ENCODE measurements at places on chromosomes 7 and 10.

DNA sequence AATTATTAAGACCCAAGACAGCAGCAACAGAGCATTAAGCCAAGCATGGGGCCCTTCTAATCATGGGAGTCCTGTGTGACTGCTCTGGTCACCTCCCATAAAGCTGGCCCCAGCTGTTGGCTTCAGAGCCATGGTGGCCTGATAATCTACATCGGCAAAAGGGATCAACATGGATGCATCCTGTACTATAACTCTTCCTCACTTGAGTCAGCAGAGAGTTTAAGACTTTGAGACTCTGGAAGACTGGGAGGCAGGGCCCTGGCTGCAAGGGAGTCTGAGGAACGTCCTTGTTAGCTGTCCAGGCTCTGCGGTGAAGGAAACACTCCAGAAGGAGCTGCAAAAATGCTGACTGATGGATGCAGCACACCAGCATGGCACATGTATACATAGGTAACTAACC, 95.0 kb upstream of the KIAA1217 start:
- DNase-seq: no peak

DNA sequence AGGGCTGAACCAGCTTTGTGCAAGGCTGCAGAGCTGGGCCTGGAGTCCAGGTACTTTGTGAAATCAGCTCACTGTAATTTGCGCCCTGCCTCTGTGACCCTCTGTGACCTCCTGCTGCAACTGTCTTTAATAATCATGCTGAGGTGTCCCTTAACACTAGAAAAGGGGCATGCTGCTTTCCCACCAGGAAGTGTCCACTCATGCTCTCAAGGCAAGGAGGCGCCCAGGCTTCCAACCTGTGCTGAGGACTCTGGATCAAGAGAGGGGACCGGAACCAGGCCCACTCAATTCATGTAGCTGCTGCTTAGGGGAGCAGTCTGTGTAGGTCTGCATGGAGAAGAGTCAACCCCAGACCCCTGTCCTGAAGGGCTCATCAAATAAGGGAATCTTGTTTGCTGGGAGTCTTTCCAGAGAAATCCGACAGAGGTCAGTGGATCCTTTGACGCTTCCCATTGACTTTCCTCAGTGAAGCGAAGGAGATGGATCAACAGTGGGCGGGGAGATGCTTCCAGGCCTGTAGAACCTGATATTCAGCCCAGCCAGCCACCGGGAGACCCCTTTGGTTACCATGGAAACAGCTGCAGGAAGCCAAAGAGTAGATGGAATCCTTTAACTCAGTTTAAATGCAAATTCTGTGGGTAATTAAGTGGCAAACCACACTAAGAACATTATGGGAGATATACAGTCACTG, 945.9 kb downstream of the GRID1 start:
- no peak for DNase-seq

GRCh38 chr10:47379445-47379785, 4.7 kb downstream of the ZNF488 start:
- DNase-seq: no peak

- no peak for DNase-seq
Measured at GRCh38 chr7:106462914-106463482, 178.2 kb upstream of the NAMPT start.

GRCh38 chr7:114922026-114922651, at the start of gene MDFIC:
Gene MDFIC (plus strand): TSS chr7:114922094. CDS start chr7:114923034, 940 bp downstream.
- peak; percentile 61 for DNase-seq

- no peak for DNase-seq
Measured at GRCh38 chr7:41425926-41426325, 277.0 kb downstream of the INHBA start.

- DNase-seq: no peak
Measured at GRCh38 chr10:103548006-103548405, 54.5 kb downstream of the NEURL1 start.

DNA sequence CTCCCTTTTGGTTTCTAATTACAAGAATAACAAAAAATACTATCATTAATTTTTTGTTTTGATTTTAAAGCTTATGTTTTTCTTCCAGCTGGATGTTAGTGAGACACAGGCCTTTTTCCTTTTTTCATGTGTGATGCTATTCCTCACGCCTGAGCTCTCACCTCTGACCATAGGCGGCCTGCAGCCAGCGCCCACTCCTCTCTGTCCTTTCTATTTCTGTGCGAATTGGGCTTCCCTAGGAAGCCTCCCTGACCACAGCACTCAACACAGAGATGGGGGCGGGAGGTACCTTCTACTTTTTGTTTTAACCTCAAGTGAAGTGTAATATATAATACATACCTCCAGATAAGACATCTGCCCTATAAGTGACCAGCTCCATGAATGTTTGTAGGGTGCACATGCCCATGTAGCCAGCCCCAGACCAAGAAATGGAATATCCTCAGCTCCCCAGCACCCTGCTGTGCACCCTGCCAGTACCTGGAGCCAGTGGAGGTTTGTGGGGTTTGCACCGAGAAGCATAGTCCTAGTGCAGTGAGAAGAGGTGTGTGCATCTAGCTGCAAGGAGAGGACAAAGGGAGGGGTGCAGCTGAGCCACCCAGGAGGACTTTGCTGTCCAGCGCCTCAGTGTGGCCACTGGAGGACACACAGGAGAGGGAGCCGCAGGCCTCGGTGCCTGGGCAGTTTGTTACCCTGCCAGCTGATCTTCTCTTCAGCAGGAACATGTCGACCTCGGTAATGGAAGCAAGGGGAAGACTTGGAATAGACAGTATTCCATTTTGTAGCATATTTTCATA, 38.5 kb downstream of the BNIP3 start:
- DNase-seq: peak; percentile 22

DNA sequence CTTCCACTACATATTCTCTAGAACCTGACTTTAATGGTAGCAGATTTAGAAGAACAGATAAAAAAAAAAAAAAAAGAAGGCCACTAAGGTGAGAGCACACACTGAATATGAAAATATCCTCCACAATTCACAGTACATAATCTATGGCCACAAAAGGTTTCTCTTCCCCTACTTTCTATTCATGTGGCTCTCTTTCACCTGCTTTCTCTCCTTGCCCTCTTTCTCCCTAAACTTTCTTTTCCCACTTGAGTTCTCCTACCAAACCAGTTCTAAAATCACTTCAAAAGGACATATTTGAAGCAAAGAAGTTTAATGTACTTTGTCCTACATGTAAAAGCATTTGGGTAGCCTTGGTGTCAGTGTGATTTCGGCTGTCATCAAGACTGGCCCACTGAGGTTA, 18.5 kb upstream of the DLX6 start:
- no peak for DNase-seq

- DNase-seq: no peak
Measured at GRCh38 chr7:54933643-54934042, 85.2 kb upstream of the EGFR start.

DNA sequence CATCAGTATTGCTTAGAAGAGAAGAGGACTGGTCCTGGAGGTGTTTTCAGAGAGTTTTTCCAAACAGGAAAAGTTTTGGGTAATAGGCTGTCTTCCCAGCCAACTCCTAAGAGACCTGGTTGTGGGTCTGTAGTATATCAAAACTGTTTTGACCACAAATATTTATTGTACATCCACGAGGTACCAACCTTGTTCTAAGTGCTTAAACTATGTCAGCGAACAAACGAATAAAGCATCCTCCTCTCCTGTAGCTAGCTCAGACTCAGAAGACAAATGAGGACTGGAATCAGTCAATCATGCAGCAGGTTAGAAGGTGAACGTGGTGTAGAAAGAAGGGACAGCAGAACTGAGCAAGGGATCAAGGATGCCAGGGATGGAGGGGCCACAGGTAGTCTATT, 61.6 kb upstream of the MKI67 start:
- no peak for DNase-seq

GRCh38 chr10:63836666-63837442, 315.7 kb downstream of the REEP3 start:
- no peak for DNase-seq

DNA sequence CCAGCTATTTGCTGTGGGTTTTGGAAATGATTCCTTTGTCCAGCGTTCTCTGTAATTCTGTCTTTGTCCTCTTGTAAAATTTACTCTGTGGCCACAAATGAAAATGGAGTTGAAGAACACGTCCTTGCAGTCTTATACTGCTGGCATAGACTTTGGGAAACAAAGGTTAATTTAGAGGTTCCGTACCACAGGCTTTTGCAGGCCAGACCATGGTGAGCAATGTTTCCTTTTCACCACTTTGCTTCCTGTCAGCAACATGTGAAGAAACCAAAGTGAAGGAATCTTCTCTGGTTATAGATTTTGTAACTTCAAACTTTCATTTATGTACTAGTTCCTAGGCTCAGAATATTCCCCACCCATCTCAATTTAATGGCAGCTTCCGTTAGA, 488.5 kb downstream of the MDFIC start:
- no peak for DNase-seq

GRCh38 chr7:3230908-3231307, 70.1 kb upstream of the SDK1 start:
- no peak for DNase-seq

DNA sequence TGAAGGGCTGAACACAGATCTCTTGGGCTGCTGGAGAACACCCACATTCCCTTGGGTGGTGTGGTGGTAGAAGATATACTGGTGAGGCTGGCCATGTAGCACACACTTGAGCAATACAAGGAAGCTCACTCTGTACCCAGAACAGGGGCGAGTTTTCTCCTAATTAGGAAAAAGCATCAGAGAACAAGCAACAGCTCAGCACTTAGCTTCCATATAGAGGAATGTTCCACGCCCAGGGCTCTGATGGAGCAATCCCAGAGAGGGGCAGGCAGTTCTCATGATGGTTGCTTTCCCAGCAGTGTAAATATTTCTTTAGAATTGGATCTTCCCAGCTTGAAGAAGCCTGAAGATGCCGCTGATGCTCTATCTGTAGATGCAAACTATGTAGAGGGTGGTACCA, 21.0 kb upstream of the PNLIP start:
- no peak for DNase-seq

GRCh38 chr10:13441476-13441875, 87.3 kb downstream of the BEND7 start:
- no peak for DNase-seq

DNA sequence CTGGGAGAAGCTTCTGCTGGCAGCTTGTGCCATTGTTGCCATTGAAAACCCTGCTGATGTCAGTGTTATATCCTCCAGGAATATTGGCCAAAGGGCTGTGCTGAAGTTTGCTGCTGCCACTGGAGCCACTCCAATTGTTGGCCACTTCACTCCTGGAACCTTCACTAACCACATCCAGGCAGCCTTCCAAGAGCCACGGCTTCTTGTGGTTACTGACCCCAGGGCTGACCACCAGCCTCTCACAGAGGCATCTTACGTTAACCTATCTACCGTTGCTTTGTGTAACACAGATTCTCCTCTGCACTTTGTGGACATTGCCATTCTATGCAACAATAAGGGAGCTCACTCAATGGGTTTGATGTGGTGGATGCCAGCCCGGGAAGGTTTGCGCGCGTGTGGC, 220.7 kb downstream of the ADK start:
- no peak for DNase-seq

- peak; percentile 27 for DNase-seq
Measured at GRCh38 chr7:151310578-151310977, 31.0 kb upstream of the NUB1 start.

DNA sequence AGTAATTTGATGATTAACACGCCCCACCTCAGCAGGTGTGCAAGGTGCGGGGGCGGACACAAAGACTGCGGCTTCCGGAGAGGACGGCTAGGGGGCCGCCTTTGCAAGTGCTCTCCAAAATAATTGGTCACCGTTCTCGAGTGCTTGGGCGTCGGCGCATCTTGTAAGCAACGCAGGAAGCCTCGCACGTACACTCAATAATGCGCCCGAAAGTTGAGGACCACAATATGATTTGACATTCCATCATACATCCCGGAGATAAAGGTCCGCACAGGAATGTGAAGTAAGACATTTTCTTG, 114.7 kb downstream of the EBF3 start:
- DNase-seq: no peak

DNA sequence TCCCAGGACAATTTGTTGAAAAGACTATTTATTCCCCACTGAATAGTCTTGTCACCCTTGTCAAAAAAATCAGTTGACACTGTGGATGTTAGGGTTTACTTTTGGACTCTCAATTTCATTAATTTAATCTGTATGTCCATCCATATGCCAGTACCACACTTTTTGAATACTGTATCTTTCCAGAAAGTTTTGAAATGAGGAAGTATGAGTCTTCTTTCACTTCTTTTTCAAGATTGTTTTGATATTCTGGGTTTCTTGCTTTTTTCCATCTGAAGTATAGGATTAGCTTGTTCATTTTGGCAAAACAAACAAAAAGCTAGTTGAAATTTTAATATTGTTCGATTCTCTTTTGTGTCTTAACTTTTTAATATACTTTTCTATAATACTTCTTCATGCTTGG, 21.7 kb downstream of the KLHDC10 start:
- DNase-seq: no peak

GRCh38 chr7:147824671-147825070, 765.9 kb upstream of the C7orf33 start:
- DNase-seq: no peak

DNA sequence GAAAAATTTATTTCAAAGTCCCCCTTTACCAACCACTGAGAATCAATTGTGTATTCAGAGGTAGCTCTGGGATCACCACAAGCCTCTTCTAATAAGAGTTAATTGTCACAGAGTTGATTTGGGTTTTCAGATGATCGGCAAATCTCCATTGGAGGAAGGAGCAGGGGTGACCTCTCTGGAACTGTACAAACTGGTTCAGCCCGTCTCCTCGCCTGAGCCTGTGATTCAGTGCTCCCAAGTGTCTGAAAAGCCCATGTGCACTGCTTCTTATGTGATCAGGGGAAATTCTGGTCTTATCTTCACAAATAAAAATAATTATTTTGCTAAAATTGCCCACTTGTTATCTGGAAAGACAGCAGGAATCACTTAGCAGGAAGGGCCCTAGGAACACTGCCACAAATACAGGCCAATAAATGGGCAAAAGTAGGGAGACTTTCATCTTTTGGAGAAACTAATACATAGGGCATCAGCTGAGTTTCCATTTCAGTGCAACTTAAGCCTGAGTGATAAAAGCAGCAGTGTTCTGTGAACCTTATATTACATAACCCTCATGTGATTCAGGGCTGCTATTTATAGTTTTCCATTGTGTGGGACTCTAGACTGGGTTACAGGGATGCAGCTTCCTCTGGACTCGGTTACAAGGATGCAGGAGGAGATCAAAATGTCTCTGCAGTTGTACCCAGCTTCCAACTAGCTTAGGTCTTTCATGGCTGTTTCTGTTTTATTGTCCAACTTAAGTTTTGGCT, 32.3 kb downstream of the CDK1 start:
- no peak for DNase-seq

DNA sequence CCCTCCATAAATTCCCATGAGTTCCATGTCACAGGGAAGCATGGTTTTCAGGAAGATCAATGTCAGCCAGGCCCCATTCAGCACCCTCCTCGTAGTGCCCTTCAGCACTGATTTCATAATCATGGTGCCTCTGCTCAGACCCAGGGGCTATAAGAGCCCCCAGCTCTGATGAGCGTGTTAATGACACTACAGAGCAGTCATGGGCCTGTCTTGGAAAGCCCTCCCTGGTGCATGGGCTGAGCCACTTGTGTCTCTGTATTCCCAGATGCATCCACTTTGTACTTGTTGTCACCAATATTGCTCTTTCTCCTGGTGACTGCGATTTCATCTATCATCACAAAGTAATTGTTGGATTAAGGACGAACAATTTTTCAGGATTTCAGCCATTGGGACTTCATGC, 154.6 kb downstream of the ADARB2 start:
- DNase-seq: no peak
